ENCODE measurements at places on chromosomes 2 and 18.

DNA sequence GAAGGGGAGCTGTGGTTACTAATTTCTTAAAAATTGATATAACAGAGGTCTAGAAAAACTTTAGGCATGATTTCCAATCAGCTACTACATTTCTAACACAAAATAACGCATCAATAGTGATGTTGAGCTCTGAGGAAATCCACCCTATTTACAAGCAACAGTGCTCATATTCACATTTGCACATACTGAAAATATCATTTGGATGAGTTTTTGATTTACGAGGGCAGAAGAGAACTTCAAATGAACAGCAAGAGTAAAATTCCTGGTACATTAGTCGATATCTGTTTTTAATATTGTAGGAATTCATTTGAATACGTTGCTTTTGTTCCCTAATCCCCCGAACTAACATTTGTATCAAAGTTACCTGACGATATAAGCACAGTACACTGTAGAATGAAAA, 761.0 kb upstream of the POU3F3 start:
- DNase-seq: no peak

- DNase-seq: no peak
Measured at GRCh38 chr2:165007161-165007744, 51.9 kb upstream of the SLC38A11 start.

DNA sequence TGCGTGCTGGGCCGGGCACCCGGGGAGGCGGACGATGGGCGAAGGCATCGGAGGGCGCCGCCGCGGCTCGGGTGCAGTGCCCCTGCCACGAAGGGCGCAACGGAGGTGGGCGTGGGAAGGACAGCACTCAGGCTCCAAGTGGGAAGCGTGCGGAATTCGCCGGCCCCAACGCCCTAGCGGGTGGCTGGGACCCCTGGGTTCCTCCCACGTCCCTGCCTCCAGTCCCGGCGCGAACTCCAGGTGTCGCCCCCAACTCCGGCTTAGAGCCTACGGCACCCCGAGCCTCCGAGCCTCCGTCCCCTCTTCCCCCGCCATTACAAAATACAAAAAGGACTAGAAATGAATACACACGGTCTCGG, 1.3 kb downstream of the CYP27C1 start:
- DNase-seq: no peak

- no peak for DNase-seq
Measured at GRCh38 chr2:155815851-155816250, 516.7 kb downstream of the NR4A2 start.

GRCh38 chr2:81242501-81242900, 937.9 kb upstream of the LRRTM1 start:
- DNase-seq: no peak

GRCh38 chr2:178892751-178893625, 85.8 kb upstream of the TTN start:
- DNase-seq: no peak

DNA sequence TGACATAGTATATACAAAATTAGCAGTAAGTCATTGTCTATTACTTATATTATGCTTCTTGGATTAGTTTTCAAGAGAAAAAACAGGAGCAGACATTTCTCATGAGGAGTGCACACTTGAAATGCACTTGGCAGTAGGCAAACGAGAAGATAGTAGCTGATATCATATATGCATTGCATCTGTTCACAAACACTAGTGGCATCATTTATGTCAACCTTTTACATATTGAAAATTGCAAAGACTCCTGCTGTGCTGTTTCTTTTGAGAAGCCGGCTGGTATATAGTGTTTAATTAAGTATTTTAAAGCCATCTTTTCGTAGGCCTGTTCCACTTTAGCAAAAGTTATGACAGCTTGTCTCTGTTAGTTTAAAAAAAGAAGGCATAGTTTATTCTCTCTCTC, 58.4 kb upstream of the SLC8A1 start:
- no peak for DNase-seq

DNA sequence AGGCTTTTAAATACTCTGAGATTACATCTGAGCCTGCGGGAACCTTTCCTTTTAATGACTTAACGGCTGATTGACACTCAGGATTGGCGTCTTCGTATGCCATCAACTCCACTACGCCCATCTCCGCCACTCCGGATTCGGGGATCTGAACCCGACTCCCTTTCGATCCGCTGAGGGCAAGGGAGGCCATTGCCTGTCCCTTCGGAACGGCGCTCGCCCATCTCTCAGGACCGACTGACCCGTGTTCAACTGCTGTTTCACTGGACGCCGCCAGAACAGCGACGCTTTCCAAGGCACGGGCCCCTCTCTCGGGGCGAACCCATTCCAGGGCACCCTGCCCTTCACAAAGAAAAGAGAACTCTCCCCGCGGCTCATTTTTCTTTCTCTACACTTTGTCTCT, 90.4 kb downstream of the PID1 start:
- DNase-seq: no peak

- DNase-seq: no peak
Measured at GRCh38 chr2:2142345-2142744, 188.7 kb downstream of the MYT1L start.

GRCh38 chr2:85132834-85133637, at the start of gene TCF7L1:
Gene TCF7L1 (plus strand): TSS chr2:85133392. CDS start chr2:85133685, 293 bp downstream.
- peak; percentile 41 for DNase-seq

DNA sequence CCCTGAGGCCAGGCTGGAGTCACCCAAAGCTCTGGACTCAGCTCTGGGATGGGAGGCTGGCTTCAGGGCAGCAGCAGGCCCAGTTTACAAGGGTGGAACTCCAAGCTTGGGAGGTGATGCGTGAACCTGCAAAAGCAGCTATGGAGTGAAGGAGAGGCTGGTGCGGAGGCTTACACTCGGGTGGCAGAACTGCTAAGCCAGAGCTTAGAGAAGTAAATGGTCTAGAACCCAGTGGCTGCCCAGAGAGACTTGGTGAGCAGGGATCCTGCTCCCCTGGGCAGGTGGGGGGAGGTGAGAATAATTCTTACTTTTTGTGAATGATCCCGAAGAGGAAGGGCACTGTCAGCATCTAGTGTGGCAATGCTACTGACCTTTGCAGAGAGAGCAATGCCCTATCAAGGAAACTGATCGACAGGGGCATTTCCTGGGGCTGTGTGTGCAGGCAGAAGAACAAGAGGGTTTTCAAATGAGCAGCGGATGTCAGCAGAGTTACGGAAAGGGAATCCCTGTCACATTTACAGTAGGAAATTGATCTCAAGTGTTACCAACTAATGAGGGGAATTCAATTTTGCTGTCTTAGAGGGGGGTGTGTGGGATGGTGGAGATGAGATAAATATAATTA, 80.4 kb downstream of the TGFA start:
- DNase-seq: no peak

DNA sequence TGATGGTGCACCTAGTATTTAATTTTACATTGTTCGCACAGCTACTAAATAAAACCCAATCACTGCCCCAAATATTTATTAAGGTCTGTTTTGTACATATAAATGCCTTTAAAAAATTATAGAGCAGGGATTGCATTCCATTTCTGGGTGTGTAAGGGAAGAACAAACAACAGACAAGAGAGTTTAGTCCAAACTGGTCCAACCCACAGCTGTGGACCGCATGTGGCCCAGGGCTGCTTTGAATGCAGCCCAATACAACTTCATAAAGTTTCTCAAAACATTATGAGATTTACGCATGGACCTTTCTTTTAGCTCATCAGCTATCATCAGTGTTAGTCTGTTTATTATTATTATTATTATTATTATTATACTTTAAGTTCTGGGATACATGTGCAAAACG, 114.8 kb upstream of the LRATD1 start:
- DNase-seq: no peak

- no peak for DNase-seq
Measured at GRCh38 chr2:164386231-164386630, 235.1 kb downstream of the GRB14 start.

DNA sequence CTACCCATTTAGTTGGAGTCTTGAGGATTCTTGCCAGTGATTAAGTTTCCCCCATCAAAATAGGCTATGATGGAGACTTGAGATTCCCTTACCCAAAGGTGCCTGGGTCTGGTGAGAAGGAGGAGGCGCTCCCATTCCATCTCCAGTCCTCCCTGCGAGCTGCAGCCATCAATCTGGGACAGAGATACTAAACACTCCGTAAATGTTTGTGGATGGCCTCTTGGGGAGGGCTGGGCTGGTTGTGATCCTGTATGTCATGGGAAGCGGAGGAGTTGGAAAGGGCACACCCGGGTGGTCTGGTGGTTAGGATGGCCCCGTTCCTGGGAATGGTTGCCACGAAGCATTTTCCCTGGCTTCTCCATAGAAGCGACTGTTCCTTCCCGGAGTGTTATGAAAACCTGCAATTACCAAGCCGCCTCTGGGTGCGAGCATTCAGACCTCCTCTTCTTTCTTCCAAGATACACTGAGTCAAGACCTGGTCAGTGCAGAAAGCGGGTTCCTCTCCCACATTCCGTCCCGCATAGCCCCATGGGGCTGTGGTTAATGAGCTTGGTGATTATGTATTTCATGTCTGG, 196.9 kb downstream of the CTIF start:
- no peak for DNase-seq

DNA sequence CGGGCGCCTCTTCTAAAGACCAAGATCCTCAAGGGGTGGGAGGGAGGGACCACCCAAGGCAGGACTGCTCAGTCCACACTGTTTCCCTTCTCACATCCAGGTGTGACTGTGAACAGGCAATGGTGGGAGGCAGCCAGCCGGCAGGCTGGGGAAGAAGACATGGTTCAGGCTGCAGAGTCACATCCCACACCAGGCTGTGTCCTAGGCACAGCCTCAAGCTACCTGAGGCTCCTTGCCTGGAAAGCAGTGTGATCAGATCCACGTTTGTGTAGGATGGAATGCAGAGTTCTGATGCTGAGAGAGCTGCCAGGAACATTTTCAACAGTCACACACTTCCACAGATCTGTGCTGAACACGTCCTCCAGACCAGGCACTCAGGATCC, 16.4 kb downstream of the SLC66A2 start:
- DNase-seq: no peak

DNA sequence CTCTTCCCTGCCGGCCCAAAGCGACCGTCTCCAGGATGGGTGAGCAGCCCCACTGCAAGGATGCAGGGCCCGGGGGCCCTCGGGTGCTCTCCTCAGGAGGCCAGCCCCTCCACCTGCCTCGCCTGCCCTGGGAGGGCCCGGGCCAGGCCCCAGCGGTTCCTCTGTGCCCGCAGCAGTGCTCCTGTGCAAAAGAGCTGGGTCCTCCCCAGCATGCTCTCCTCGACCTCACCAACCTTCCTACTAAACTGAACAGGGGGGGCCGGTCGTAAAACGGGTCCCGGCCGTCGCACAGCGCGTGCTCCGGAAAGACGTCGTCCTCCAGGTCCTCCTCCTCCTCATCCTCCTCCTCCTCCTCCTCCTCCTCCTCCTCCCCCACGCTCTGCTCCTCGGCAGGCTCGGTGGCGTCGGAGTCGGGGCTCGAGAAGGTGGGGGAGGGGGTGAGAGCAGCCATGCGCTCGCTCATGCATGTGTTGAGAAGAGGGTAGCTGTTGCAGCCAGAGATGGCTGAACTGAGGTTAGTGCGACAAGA, 62.9 kb downstream of the KIF1A start:
- no peak for DNase-seq

GRCh38 chr2:223894968-223895367, 50.2 kb downstream of the WDFY1 start:
- no peak for DNase-seq

DNA sequence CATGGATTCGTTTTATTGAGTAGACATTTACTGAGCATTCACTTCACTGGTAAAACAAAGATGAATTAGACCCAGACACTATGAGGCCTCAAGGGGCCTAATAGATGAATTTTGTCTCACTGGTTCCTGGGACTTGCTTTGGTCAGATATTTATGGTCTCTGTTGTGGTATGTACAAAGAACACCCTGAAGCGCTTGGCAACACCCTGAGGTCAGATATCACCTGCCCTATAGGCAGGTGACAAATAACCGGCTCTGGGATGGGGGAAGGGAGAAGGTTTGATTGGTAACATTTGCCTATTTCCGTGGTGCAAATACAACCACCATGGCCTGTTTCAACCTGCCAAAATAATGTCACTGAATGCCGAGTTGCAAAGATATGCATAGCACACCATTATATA, 105.6 kb upstream of the STON1 start:
- DNase-seq: no peak

GRCh38 chr2:29502460-29502911, 387.3 kb downstream of the CLIP4 start:
- no peak for DNase-seq

DNA sequence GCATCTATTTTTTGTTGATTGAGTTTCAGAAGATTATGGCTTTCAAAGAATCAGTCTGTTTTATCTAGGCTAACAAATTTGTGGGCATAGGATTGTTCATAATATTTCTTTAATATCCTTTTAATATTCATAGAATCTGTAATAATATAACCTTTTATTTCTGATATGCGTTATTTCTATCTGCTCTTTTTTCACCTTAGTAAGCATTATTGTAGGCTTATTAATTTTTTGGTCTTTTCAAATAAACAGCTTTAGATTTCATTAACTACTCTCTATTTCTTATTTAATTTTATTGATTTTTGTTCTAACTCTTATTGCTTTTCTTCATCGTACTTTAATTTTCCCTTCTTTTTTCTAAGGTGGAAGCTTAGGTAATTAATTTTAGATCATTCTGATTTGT, 1614.4 kb upstream of the DDX18 start:
- no peak for DNase-seq

DNA sequence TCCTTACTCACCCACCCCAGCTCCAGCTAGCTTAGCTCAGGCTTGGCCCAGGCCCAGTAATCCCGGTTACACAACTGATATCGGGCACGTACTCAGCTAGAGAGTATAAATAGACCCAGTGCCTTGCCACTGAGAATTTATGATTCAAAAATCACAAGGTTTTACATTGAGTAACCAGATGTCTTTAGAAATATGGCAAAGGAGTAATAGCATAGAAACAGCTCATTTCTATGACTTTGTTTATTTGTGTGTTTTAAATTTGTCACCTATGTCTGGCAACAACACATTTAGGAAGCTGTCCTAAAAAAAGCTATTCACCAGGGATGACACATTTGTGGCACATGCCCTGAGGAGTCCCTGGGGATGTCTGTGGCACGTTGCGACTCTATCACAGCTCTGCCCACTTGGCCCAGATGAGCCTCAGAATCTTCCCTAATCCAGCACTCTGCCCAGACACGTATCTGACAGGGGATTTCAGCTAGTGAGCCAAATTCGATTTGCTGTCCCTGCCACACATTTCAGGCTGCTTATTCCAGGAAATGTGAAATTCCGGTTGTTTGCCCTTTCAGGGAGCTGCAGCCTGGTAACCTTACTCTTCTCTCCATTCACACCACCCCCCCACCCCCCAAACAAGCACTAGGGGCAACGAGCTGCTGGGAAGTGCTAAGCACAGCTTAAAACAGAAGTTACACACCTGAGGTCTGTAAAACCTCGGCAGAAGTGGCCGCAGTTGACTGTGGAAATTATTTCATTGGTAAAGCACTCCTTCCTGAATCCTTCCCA, 85.4 kb upstream of the ZCCHC2 start:
- no peak for DNase-seq

- DNase-seq: no peak
Measured at GRCh38 chr2:26534098-26534864, 56.4 kb upstream of the OTOF start.
